Activated CD4-positive, alpha-beta T cell treated with anti-CD3 and anti-CD28 coated beads for 4 hours (primary cell): ENCODE measurements at places on chromosomes 12 and 14.

GRCh38 chr12:48266826-48267225 lies 63.7 kb upstream of the OR10AD1 start:
- no peak for DNase-seq

GRCh38 chr12:76568888-76569551 lies 9.4 kb upstream of the OSBPL8 start:
- DNase-seq, result no peak

GRCh38 chr14:21723431-21724045 lies 49.9 kb upstream of the OR4E1 start:
- DNase-seq, result peak; percentile 17

- DNase-seq, result no peak
Observed at GRCh38 chr12:57766464-57767304, at the start of gene CYP27B1. CYP27B1 (minus strand) TSS chr12:57767078; CDS start chr12:57767041, 37 bp downstream.

GRCh38 chr14:76810953-76811400 lies 1.7 kb downstream of the ANGEL1 start:
- DNase-seq, result peak; percentile 14

GRCh38 chr12:9344541-9344940 lies 136.3 kb upstream of the PZP start:
- DNase-seq, result no peak

- DNase-seq, result no peak
Observed at GRCh38 chr12:2376908-2377657, 324.3 kb downstream of the CACNA1C start.
